BE2C (cell line): ENCODE measurements at places on chromosomes 7 and 10.

DNA sequence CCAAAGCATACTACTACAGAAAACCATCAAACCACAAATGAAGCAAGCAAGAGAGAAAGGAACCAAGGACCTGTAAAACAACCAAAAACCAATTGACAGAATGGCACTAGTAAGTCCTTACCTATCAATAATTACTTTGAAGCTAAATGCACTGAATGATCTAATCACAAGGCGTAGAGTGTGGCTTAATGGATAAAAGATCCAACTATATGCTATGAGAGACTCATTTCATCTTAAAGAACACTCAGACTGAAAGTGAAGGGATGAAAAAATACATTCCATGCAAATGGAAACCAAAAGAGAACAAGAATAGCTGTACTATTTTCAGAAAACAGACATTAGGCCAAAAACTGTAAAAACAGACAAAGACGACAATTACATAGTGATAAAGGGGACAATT is 70.7 kb downstream of the CRPPA start:
- no peak for DNase-seq

GRCh38 chr7:88492153-88492552 is 185.5 kb upstream of the STEAP4 start:
- no peak for DNase-seq

- DNase-seq = no peak
Observed at GRCh38 chr10:90197766-90198165, 496.4 kb downstream of the KIF20B start.

GRCh38 chr10:131480861-131481260 is 169.3 kb upstream of the TCERG1L start:
- no peak for DNase-seq

- DNase-seq = no peak
Observed at GRCh38 chr10:128803790-128804189, 663.3 kb upstream of the MGMT start.

DNA sequence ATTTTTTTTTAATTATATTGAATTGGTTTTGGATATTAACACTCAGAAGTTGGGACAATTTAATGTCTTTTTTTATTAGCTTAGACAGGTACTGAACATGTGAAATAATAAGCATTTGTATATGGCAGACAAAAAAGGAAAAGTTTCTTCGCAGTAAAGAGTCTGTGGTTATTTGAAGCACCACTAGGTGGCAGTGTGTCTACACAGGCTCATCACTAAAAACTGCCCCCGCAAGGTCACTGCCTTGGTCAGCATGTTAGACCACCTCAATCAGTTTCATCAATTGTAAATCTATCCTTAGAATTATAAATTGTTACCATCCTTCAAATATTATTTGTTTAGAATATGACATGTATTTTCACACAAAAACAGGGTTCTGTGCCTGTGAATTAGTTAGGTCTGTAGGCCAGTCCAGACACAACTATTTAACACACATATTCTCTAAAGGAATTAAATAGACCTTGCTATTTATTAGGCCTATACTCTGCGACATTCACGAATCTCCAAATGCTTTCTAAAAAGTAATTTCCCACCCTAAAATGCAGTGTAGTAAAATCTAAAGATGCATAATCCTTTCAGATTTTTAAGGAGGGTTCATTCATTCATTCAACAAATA is 17.0 kb downstream of the PNLIPRP3 start:
- DNase-seq = peak; percentile 30
